Left ventricle myocardium inferior (tissue), 1 donor: ENCODE measurements at places on chromosomes 6 and 20. TPM values are rescaled to one million over a fixed set of nuclear protein-coding genes. Genes with fewer than 3 reads are reported as not detected.
A peak's percentile ranks its signal among the peaks of the same experiment; 100 is the strongest.

DNA sequence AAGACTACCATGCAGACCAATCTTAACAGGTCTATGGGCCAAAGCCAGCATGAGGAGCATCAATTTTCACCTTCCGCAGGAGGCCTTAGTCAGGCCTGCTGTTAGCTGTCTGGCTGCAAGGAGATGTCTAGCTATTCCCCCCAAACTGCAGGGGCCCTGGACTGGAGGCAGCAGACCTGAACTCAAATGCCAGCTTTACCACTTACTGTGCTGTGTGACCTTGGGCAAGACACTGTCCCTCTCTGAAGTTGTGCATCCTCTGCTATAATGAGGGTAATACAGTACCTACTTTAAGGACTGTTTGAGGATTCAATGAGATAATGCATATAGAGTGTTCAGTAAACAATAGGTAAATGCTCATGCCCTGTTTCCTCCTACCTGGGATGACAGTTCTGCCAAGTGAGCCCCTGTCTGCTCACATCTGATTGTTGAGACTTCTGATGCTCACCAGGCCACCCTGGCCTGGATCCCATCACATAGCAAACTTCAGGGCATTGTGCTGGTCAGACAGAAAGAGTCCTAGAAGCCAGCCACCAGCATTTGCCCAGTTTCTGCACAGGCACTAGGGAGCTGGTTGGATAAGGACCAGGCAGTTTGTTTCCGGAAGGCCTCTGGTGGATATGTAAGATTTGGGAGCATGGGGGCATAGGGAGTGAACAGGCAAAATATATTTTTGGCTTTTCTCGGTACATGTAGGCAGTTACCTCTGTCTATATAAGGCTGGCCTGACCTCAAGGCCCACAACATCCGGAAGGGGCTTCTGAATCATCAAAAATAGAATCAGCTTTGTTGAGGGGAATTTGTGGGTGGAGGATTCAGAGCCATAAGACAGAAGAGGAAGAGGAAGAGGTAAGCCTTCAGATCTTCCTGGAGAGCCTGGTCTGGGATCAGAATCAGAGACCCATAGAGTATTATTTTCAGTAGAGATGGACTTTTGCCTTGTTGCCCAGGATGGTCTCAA is 2.3 kb upstream of the OCSTAMP start:
- no peak for DNase-seq
- H3K27me3 ChIP-seq = peaks cover 28% of the 10 kb centered on the region
- no peak overlapping the region for H3K27ac ChIP-seq
- no peaks in the 10 kb centered on the region for H3K36me3 ChIP-seq
- H3K4me3 ChIP-seq = no peak overlapping the region

DNA sequence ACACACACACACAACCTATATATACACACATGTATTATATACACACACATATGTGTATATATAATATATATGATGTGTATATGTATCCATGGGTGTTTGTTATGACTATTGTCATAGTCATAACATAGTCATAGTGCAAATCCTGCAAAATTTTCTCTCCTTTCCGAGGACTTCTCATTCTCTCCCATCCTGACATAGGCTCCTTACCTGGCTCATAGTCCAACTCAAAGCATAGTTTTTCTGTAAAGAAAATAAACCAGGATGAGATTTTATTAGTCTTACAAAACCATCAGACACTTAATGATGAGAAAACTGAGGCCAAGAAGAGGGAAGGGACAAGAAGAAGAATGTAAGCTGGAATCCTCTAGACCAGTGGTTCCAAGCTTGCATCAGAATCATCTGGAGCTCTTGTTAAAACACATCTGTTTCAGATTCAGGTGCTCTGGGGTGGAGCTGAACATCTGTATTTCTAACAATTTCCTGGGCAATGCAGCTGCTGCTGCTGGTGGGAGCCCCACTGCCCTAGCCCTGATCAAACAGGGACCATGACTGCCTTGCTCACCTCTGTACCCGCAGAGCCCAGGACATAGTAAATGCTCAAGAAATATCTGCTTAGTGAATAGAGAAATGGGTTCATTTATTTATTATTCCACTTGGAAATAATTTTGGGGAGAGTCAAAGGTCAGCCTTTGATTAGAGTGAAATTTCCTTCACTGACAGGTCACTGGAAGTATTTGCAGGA is 5.3 kb downstream of the TRIM10 start:
- H3K36me3 ChIP-seq = no peaks in the 10 kb centered on the region
- peak overlapping the region; percentile 30 for H3K27ac ChIP-seq
- peaks cover 25% of the 10 kb centered on the region for H3K4me1 ChIP-seq

- no peak for DNase-seq
- no peak overlapping the region for H3K27ac ChIP-seq
- no peak overlapping the region for H3K4me3 ChIP-seq
- H3K36me3 ChIP-seq = no peaks in the 10 kb centered on the region
These were observed 923.7 kb downstream of the TBC1D32 start for GRCh38 chr6:120410586-120410985.

Gene IYD
- not detected for total RNA-seq

Gene HCK
- total RNA-seq = 4.3 TPM

Gene CALHM4
- not detected for total RNA-seq

Gene GFOD1
- total RNA-seq = 51.6 TPM
